ENCODE measurements at places on chromosomes 1 and 21.

DNA sequence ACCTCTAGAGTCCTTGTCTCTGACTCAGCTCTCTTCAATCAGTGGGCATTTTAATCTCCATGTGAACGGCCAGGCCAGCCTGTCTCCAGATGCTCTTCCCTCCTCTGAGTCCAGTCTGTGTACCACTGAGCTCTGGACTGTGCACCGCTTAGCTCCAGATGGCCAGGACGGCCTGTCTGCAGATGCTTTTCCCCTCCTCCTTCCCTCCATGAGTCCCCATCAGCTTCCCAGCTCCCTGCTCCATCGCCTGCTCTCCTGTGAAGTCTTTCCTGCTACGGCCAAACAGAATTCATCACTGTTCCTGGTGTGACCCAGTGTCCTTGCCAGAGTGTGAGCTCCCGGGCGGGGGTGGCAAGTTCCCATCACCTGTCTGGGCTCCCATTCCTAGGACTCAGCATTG lies 42.0 kb downstream of the STUM start:
- no peak for DNase-seq
- no peak overlapping the region for H3K27ac ChIP-seq
- H3K4me3 ChIP-seq = no peak overlapping the region
- no peaks in the 10 kb centered on the region for H3K4me1 ChIP-seq

DNA sequence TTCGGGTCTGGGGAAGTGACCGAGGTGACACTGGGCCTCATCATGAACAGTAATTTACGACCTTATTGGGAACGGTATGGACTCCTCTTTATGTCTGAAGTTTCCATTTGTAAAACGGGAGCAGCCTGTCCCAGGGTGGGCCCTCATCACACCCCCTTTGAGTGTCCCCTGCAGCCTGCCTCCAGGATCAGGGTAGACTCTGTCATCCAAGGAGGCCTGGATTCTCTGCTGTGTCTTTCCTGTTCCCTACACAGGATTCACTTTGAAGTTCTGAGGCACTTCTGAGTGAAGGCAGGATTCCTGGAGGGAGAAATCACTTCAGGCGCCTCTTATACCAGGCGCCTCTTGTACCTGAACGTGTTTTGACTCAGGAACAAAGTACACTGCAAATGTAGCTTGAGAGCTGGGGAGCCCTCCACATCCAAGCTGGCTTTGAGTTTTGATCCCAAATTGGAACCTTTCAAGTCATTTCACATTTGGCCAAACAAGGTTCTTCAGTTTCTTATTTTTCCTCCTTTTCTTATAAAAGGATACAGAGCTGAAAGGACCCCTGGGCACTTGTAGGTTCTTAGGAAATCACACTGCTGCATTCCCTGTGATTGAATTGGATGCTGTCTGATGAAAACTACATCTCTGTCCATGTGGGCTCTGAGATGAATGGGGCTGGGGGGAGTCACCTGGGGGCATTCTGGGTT lies 106.0 kb downstream of the SUSD4 start:
- no peaks in the 10 kb centered on the region for H3K36me3 ChIP-seq
- no peak overlapping the region for H3K27ac ChIP-seq
- no peak overlapping the region for H3K4me3 ChIP-seq
- H3K27me3 ChIP-seq = no peaks in the 10 kb centered on the region
- DNase-seq = no peak
- H3K4me1 ChIP-seq = no peaks in the 10 kb centered on the region

DNA sequence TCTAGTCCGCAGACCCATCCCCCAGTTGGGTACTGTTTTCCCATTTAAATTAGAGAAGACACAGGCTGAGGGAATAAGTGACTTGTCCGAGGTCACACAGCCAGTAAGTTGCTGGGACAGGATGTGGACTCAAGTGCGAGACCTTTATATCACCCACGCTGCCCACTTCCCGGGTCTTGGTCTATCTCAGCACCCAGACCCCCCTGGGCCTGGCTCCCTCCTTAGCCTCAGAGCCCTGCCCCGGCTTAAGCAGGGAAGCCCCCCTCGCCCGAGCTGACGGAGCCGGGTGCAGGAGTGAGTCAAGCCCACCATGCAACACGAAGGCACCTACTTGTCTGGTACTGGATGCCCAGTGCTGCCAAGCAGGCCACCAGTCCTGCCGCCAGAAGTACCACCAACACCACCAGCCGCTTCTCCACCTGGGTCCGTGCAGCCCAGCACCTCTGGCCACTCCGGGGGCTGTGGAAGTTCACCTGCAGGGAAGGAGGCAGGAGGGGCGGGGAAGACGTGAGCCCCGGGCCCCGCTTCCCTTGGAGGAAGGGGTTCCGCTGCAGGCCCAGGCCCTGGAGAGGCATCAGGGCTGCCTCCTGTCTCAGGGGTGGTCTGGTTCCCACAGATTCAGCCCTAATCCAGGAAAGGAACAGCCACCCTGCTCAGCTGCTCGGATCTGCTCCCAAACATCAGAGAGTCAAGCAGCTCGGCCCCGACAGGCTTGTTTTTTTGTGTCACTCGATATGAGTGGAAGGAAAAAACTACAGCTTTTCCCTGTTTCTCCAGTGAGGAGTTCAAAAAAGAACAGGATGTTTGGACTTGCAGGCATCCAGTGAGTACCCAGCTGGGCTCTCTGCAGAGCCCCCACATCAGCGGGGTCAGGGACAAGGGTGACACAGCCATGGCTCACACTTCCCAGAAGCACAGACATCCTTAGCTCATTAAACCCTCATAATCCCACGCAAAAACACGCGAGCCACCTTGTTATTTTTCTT lies 11.1 kb downstream of the ECE1 start:
- peak; percentile 37 for DNase-seq
- peaks cover 40% of the 10 kb centered on the region for H3K36me3 ChIP-seq
- H3K4me1 ChIP-seq = peaks cover 61% of the 10 kb centered on the region
- no peaks in the 10 kb centered on the region for H3K27me3 ChIP-seq
- H3K4me3 ChIP-seq = no peak overlapping the region

DNA sequence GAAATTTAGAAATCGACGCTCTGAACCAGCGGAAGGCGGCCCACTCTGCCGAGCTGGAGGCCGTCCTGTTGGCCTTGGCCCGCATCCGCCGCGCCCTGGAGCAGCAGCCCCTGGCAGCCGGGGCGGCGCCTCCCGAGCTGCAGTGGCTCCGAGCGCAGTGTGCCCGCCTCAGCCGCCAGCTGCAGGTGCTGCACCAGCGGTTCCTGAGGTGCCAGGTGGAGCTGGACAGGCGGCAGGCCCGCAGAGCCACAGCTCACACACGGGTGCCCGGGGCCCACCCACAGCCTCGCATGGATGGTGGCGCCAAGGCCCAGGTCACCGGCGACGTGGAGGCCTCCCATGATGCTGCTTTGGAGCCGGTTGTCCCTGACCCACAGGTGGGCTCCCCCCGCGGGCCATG lies 47.0 kb upstream of the DIP2A start:
- no peak overlapping the region for H3K4me3 ChIP-seq
- no peak for DNase-seq
- no peaks in the 10 kb centered on the region for H3K27me3 ChIP-seq
- no peak overlapping the region for H3K27ac ChIP-seq
- H3K4me1 ChIP-seq = no peaks in the 10 kb centered on the region

- peaks cover 28% of the 10 kb centered on the region for H3K36me3 ChIP-seq
- H3K4me1 ChIP-seq = peaks cover 81% of the 10 kb centered on the region
- no peaks in the 10 kb centered on the region for H3K27me3 ChIP-seq
- no peak for DNase-seq
These were observed 80.8 kb downstream of the DYRK1A start for GRCh38 chr21:37447288-37447936.

Data from activated CD8-positive, alpha-beta T cell treated with anti-CD3 and anti-CD28 coated beads for 36 hours (primary cell).